Karpas-422 (cell line): ENCODE measurements at places on chromosomes 12 and 14. TPM values are rescaled to one million over a fixed set of nuclear protein-coding genes. Genes with fewer than 3 reads are reported as not detected.

DNA sequence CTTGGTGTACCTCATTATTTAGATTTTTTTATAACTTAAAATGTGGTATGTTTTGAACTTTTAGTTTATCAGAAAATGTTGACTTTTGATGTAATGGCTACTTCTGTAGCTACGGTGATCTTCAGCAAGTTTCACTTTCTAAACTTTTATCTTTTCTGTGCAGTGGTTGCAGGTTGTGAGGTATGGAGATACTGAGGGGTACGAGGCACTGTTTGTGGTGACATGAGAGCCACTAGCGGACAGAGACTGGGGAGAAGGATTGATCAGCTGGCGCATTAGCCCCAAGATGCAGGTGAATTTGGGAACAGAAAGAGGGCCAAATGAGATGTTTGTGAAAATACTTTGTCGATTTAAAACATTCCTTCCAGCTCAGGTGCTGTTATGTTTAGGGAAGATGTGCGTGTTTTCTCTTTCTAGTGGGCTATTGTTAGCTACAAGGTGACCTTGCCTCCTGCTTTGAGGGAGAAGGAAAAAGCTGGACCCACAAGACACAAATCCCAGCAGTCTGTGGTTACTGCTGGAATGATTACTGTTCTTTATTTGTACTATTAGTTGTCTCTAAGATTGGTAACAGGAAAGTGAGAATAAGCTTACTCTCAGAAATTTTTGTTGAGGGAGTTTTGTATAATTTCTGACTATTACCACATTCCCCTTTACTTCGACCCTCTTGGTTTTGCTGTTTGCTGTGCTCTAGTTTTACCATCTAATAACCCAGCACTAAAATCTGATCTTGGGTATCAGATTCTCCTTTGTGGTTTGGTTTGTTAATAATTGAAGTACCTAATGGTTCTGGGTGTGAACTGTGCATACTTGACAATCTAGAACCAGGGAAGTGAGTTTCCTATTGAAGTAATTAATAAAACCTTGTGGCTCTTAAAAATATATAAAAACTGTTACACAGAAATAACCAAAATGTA is 61.7 kb downstream of the FBXO34 start:
- no peak for DNase-seq

DNA sequence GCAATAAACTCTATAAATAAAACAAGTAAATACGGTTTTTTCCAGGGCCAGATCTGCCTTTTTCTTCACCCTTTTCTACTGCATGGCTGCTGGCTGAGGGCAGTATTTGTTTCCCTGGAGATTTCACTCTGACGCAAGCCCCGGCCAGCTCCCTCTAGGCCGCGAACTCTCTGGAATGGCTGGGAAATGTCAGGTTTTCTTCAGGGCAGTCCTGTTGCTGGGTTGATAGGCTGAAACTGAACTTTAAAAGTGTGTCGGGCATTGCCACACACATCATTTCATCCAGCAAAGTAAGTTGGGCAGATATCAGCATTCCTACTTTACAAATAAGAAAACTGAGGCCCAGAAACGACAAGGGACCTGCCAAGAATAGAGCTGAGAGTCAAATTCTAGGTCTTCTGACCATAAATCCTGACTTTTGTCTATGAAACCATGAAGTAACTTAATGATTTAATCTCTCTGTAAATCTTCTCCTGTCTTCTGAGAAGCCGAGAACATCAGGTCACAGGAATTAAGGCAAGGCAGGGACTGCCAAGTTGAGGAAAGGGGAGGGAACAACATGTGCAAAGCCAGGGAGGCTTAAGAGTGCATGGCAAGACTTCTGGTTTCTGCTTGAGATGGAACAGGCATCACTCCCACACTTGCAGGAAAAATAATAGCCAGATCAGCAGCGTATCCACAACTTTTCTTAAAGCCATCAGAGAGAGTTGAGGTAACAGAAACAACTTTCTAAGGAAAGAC is 205.0 kb upstream of the CCDC196 start:
- no peak for DNase-seq

Gene KERA
- not detected in 2 replicates for total RNA-seq

- no peak for DNase-seq
These were observed 166.1 kb upstream of the KITLG start for GRCh38 chr12:88746386-88746785.

Gene KIF5A
- 21.5 and 24.0 TPM in 2 replicates for total RNA-seq

DNA sequence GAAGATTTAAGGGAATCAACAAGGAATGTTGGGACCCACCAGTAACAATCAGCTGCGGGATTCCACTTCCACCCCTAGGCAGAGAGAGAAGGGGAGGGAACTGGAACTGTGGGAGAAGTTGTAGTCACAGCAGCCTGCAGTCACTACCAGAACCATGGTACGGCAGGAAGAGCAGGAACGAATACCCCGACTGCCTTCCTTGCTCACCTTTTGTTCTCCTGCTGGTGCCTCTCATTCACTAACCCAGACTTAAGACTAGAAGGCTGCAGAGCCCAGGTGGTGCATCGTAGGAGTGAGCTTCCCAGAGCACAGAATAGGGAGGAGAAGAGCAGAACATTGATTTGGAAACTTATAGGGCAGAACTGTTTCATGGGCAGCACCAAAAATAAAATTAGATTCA is 154.2 kb downstream of the DYRK2 start:
- DNase-seq: no peak
